ENCODE measurements at places on chromosomes 1 and 21.

DNA sequence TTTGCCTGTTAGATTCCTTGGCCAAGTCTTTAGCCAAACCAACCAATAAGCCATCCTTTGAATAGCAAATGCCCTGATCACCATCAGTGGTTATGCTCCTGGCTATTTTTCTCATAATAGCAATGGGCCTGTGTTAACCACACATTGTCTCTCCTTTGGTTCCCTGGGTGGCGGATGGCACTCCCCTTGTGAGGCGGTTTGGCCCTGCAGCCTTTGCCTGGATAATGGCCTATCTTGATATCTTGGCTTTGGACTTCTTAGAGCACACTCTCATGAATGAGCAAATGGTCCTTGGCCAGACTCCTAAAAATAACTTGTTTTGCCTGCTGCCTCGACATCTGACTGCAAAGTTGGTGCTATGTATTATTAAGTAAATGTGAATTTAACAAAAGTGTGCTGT, 22.4 kb upstream of the ZBTB18 start:
- no peak for DNase-seq

GRCh38 chr1:225875044-225875815, 7.0 kb downstream of the TMEM63A start:
- DNase-seq, result no peak

DNA sequence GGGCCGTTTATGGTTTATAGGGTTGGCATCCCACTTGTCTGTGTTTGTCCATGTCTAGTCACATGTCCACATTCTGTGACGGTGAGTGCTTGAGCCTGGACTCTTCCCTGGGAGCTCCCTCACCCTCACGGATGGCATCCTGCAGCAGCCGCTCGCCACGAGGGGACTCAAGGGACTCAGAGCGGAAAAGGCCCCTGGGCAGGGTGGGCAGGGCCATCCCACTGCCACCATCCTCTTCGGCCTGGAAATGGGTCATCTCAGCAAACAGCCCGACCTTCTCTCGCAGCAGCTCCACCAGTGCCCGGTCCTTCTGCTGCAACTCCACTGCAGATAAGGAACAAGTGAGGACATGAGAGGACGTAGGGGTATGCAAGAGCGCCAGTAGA, 11.1 kb downstream of the RXFP4 start:
- DNase-seq, result no peak

DNA sequence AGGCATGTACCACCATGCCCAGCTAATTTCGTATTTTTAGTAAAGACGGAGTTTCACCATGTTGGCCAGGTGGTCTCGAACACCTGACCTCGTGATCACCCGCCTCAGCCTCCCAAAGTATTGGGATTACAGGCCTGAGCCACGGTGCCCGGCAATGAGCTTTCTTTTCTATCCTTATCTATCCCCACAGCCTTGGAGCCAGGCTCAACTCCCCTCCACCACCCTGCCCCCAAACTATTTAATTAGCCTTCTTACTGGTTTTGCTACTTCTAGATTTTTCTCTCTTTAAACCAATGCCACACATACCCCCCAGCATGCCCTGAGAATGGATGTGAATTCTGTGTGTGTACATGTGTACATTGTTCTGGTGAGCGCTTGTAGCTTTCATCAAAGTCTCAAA, 5.7 kb upstream of the VANGL2 start:
- DNase-seq, result no peak

GRCh38 chr1:161739865-161740566, 9.6 kb upstream of the DUSP12 start:
- DNase-seq, result no peak

DNA sequence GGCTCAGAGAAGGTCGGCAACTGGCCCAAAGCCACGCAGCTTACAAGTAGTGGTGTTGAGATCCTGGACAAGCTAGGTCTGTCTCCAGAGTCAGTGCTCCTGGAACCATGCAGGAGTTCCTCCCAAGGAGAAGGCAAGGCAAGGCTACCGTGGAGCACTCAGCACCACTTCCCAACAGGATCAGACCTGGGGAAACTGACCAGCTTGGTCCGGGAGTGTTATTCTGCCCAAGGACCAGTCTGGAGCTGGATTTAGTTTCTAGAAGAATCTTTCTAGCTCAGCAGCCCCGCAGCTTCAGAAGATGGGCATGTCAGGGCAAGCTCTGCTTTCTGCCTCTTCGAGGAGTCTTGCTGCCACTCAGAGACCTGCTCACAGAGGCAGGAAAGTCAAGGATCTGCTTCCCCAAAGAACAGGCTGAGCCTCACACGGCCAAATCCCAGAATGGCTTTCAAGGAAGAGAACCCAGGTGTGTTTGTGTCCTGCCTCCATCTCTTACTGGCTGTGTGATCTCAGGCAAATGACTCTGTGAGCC, 302.8 kb downstream of the MATN1 start:
- no peak for DNase-seq

DNA sequence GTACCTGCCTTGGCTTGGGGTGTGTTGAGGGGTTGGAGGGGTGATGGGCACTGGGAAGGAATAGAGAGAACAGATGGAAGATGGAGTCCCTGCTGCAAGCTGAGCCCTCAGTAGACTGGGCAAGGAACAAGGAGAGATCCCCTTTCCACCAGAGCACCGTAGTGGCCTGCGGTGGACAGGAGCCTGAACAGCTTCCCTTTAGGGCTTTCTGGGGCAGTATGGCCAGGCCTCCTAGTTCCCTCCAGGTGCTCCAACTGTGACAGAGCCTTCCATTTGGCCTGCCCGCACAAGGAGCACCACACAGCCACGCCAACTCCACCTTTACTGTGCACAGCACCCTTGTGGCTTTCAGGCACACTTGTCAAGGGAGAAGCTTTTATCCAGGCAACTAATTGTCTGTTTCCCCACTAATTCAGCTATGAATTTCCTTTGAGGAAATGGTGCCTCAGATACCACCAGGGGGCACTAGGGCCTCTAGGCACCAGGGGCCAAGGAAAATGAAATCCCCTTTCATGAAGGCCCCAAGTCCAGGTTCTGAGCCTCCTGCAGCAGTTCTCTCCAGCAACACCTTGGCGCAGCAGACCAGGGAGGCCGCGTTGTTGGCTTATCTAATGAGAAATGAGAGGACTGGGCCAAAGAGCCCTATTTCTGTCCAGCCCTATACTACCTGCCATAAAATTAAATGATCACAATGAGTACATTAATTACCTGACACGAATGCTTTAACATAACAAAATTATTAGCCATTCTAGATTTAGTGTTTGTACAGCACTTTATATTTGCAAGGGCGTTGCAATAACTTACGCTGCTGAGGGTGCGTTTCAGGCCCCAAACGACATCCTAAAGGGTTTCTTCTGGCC, 23.1 kb upstream of the ERI3 start:
- peak; percentile 16 for DNase-seq
